ENCODE measurements at places on chromosomes 2 and 18.
A peak's percentile ranks its signal among the peaks of the same experiment; 100 is the strongest.

DNA sequence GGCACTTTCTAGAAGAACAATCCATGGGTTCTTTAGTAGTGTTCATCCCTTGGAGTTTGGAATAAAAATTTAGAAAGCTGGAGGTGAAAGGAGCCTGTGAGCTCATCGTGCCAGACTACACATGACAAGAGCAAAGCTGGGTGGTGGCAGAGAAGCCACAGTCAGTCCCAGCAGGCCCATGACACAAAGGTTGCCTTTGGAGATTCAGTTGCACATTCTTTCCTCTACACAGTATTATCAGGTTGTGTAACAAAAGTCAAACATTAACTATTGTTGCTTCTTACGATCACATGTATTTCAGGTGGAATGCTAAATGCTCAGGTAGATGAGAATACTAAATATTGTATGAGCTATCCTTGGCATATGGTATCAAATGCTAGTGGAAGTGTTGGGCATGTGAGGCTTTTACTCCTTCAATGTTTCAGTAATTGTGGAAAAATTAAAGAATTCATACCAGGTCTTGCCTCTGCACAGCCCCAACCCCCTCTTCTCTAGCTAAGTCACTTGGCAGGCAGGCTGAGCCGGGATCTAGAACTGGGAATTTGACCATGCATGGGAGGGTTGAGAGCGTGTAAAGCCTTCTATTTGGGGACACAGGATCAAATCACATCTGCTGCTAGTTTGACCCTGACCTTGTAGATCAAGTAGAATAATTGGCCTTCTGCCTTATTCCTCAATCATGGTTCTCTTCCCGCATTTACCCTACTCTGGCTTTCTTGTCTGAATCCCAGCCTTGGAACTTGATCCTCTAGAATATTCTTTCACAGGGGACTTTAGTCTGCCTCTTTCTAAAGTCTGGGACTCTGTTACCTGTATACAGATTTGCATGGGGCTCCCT is 230.9 kb downstream of the GCA start:
- no peak for DNase-seq

DNA sequence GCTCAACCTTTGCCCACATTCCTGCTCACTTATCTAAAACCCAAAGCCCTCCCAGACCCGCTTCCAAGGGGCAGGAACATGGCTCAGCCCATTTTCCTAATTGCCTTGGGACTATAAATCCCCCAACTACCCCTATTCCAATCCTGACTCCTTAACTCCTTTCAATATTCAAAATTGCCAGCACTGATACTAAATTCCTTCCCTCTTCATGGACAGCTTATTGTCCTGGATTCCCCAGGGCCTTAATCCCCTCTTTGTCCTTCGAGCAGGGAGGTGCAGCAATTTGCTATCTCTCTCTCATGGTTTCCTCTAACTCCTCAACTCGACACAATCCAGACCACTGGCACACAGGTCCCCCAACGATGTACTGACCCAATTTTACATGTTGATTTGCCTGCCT is 99.1 kb downstream of the SLC25A12 start:
- no peak for DNase-seq

- DNase-seq, result no peak
Observed at GRCh38 chr18:23943104-23943503, 71.5 kb upstream of the TTC39C start.

DNA sequence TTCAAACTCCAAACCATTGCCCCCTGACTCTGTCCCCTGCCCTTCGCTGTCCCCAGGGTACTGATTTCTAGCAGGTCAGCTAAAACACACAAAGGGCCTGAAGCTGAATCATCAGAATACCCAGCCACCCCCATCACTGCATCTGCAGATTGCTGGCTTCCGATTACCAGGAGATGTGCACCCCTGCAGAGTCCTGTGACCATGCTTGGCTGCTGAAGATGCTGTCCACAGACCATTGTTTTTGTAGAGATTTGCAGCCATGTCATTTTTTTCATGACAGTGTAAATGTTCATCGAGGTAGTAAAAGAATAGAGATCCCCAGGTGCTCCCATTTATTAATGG is 463.3 kb downstream of the STK39 start:
- DNase-seq, result no peak

GRCh38 chr2:64196963-64197362 is 52.7 kb upstream of the PELI1 start:
- no peak for DNase-seq

DNA sequence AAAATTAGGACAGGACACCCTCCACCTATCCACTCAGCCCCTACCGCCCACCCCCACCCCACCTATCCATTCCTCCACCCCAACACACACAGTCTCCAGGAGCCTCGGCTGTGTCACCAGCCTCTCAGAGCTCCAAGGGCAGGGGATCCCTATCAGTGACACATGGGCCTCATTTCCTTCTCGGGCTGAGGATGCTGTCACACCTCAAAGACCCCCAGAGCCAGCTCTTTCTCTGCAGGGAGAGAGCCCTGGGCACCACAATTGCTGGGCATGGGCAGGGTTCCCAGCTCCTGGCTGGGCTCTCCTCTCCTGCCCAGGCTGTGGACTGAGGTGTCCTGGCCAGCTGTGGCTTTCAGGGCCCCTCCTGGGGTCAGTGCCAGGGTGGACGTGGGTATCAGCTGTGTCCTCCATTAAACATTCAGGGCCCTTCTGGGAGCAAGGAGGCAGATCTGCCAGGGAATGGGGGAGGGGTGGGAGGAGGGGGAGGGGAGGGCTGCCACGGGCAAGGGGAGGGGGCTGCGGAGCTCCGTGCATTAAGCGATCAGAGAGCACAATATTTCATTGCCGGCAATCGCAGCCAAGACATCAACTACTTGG is 14.3 kb upstream of the ECEL1 start:
- no peak for DNase-seq

- peak; percentile 60 for DNase-seq
Observed at GRCh38 chr2:70789304-70790135, 923 bp downstream of the FIGLA start.

GRCh38 chr2:163401481-163401880 is 334.3 kb downstream of the FIGN start:
- no peak for DNase-seq

DNA sequence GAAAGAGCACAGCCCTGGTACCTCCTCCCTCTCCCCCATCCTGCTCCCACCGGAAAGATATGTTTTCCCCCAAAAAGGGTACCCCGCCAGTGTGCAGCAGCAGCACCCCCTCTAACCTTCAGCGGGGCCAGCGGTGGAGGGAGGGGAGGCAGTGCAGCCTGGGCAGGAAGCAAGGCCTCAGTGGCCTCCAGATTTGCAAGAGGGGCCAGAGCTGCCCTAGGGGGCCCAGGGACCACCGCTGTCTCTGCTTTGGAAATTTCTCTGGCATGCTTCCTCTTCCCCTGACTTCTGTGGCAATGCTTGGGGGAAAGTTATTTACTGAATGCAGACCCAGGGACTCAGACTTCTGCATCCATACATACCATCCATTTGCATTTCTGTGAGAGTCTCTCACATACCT is 111.5 kb downstream of the KLHL29 start:
- no peak for DNase-seq

GRCh38 chr2:213290501-213290900 is 6.2 kb downstream of the SPAG16 start:
- no peak for DNase-seq

- DNase-seq, result peak; percentile 59
Observed at GRCh38 chr18:58310517-58310916, 266.5 kb downstream of the NEDD4L start.

DNA sequence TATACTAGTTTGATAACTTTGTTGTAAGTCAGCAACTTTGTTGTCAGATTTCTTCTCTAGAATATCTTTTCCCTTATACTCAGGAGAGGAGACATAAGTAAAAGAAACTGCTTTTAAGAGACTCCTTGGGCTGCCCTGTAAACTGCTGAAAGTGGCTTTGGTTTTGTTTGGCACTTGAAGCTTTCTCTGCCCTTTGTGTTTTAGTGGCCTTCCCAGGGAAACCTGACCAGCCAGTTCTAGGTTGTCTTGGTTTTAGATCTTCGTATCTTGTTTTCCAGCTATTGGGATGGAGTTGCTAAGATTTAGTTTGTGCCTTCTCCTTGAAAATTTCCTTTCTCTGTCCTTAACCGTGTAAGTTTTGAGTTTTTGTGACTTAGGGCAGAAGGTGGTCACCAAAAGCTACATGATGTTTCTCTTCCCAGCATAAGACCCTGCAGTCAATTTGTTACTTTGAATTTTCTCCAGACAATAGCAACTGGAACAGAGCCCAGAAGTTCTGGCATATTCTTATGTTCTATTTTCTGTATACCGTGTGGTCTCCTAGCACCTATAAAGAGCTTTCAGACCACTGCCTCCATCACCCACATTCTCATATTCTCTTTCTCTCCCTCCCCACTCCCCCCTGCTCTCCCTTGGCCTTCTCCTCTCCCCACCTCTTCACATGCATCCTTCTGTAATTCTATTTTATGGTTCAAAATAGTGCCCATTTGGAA is 81.1 kb downstream of the BOLA3 start:
- no peak for DNase-seq

DNA sequence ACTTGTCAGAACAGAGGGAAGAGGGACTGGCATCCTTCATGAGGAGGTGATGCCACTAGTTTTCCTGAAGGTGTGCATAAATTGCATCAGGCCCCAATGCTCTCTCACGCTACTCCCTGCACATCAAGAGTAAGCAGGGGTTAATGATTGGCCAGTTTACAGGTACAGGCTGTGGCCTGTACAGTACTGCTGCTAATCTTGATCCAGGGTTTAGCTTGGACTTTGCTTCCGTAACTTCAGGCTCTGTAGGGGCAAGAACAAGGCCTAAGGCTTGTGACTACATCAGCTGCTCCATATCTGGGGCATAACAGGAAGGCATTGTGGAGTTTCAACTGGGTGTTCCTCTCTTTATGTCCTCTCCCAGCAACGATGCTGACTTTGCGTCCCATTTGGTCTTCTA is 96.8 kb upstream of the FZD7 start:
- no peak for DNase-seq

GRCh38 chr2:39437522-39438296 is 624 bp upstream of the MAP4K3 start:
- DNase-seq, result peak; percentile 19

- no peak for DNase-seq
Observed at GRCh38 chr18:39340418-39340817, 1774.8 kb upstream of the CELF4 start.

GRCh38 chr2:227349989-227350612 is 25.1 kb downstream of the MFF start:
- DNase-seq, result no peak

DNA sequence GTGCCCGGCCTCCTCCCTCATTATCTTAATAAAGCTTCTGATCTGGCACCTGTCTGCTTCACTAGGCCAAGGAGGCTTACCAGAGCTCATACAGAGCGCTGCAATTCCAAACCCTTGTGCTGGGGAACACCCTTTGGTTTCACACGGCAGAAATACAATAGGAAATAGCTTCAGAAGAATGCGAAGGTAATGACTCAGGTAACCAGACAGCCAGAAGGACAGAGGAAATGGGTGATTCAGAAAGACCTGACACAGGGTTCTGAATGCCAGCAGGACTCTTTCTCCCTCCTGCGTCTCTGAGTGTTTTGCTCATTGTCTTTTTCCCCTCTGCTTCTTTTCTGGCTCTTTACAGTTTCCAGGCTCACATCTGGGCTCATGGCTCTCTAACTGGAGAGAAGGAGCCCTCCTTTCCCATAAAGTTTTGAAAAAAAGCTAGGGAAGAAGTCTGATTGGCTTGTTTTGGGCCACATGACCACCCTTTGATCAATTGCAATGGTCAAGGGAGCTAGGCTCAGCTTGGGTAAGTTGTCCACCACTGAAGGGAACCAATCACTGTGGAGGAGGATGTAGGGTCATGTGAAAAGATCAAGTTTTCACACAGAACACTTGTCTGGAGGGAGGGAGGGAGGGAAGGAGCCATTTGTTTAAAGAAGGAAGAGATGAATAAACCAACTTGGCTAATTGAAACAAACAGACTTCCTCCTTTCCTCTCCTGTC is 90.5 kb upstream of the UPP2 start:
- DNase-seq, result no peak

DNA sequence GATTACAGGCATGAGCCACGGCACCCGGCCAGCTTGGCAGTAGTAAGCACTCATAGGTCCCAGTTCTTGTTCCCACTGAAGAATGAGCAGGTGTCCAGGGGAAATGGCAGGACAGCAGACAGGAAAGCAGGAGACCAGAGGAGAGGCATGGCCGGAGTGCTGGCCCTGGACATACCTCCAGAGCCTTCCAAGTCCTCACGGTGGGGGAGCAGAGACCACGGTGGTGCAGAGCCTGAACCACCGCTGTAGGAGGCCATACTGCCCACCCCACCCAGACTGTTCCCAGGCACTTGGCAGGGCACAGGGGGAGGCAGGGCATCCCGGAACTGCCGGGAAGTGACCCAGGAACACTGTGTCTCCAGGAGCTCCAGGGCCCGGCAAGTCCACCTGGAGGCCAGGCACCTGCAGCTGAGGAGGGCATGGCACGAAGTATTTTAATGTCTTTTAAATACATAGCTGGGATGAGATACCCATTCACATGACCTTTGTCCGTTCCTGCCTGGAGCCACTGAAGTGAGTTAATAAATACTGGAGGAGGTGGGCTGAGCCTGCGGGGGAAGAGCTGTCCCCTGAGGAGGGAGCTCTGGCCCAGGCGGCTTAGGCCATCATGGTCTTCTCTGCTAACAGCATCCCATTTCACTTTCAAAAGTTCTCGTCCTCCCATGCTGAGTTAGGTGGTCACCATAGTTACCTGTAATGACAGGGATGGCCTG is 49.7 kb upstream of the TFCP2L1 start:
- no peak for DNase-seq

DNA sequence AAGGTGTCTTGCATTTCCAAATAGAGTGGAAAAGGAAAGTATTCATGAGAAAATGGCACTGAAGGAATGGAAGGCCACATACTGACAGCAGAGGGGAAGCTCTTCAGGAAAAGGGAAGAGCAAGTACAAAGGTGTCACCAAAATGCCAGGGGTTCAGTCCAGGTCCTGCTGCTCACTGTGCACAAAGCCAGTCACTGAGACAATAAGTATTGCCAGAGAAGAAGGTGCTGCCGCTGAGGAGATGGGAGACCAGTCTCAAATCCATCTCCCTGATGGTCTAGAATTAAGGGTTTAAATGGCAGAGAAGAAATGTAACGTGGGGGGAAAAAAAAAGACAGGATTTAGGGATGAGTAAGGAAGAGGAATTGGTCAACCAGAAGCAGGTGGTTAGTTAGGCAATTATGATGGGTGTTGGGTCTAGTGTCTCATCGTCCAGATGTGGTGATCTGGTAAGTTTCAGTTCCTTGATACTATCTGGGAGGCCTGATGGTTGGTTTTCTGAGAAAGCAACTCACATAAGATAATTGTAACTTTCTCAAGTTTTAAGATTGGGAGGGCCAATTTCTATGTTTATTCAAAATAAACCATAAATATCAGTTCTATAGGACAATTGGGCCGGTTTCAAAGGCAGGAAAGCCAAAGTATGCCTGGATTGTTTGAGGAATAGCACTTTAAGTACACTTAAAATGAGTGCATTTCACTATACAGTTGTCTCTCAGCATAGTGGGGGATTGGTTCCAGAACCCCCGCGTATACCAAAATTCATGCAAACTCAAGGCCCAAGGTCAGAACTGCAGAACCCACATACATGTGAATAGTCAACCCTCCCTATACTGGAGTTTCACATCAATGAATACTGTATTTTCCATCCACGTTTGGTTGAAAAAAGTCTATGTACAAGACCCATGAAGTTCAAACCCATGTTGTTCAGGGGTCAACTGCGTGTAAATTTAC is 109.1 kb upstream of the DNAJC10 start:
- no peak for DNase-seq

Measured in activated CD4-positive, alpha-beta T cell treated with anti-CD3 and anti-CD28 coated beads for 4 hours (primary cell).